Posterior vena cava (tissue), 2 donors: ENCODE measurements at places on chromosomes 3 and 15. TPM values are rescaled to one million over a fixed set of nuclear protein-coding genes. Genes with fewer than 3 reads are reported as not detected.

DNA sequence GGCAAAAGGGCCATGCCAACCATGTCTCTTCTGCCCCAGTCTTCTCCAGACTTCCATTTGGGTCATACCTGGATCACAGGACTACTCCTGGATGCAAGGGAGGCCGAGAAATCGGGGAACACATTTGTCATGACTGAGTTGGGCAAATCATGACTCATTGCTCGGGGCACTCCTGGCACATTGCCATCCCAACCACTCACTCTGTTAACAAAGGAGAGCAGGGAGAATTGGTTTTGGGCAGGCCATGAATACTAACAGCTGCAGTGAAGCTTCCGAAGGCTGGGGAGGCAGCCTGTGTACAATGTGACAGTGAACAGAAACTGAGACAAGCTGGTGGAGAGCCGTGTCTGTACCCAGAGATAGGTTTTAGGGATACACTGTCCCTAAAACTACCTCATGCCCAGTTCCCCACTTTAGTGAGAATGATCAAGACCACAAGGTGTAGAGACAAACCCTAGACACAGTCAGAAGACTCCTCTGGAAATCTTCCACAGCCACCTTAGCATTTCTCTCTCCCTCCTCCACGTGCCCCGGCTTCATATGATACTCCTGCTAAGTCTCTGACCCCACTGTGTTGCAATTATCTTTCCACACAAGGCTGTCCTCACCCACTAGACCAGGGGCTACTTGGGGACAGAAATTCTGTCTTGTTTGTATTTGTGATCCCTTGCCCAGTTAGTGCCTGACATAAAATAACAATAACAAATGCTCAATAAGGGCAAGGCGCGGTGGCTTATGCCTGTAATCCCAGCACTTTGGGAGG, 10.5 kb upstream of the BUB1B start:
- DNase-seq: no peak

DNA sequence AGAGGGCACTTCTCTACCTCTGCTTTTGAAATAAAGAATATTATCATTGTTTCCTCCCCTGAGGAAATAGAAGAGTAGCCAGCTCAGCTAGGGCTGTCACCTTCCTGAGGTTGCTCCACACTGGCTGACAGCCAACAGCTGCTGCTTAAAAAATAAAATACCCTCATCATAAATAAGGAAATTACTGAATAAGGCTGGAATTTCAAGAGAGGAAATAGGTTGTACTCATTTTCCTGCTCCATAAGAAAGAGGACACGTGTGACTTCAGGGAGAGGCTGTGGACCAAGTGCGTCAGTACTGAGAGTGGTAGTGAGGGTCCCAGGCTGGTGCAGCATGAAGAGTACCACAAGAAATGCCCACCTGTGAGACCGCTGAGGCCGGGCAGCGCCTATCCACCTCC, 8.1 kb upstream of the C2CD4B start:
- DNase-seq: no peak

DNA sequence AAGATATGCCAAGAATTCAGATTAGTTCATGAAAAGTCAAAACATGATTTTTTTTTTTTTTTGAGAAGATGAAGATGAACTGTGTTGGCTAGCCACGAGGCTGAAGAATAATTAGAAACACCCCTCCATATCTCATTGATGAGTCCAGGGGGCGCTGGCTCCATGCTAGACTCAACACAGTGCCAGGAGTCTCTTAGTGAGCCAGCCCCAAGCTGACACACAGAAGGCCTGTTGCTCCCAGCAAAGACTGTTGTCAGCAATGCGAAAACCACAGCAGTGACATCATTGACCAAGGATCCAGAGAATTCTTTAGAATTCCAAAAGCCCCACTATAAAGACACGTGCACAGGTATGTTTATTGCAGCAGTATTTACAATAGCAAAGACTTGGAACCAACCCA, 185.2 kb downstream of the ANXA2 start:
- DNase-seq: no peak

The TBC1D23 gene
- total RNA-seq: 54.6 TPM

DNA sequence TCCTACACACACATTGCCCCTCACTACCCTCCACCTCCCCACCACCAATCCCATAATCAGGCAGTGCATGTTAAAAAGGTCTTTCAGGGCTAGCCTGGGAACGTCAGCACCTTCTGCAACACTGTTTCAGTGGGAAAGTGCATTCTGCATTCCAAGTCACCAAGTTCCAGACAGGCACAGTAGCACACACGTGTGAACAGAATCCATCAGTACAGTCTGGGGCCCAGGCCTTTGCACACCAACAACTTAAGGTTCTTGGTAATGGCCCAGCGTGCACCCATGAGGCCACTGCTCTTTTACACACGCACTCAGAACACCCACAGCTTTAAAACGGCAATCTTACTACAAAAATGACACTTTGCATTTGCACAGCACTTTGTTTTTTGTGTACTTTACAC, 1.2 kb downstream of the ANXA2 start:
- no peak for DNase-seq

The GPR62 gene
- not detected for total RNA-seq

- no peak for DNase-seq
Measured at GRCh38 chr15:24878153-24878552, 76.6 kb upstream of the SNRPN start.

DNA sequence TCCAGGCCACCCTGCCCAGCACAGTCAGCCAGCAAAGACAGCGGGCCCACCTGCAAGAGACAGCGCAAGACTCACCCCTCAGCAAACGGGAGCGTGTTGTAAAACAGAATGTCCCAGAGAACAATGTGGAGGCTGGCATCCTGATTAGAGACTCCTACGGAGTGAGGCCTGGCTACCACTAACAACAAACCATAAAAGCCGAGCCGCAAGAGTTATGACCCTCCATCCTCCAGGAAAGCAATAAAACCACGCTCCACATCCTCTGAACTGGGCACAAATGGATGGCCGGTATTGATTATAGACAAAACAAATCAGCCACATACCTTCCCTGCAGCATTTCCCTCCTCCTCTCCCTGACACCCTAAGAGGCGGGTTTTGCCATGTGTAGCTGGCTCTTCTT, 75.8 kb upstream of the LIPC start:
- DNase-seq: no peak
